ENCODE measurements at places on chromosomes 6 and 20.

DNA sequence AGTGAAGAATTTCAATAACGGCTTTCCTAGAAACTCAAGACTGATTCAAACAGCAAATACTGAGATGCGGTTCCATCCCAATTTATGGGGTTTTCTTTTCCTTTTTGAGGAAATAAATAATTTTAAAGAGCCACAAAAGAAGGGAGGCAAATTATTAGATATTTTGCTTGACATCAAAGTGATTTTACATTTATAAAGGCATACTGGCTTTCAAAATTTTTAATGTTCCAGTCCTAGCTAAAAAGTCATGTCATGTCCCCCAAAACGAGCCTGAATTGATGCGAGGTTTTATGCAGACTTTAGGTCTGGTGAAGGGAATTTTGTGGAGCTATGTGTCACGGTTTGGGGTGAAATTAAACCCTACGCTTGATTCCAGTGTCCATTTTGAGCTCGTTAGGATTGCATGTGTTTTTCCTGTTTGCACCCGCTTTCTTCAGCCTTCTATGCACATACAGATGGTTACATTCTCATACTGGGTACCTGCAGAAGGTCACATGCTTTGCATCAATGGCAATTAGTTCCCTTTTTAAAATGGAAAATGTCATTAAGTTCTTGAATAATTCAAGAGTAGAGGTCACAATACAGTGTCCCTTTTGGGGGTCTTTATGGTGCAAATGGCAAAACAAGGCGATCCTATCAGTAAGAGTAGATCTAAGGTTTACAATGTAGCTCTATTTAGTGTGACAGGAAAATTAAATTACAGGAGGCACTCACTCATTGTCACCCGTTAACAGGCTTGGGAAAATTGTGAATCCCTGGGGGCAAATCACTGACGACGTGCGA is 17.3 kb downstream of the FOXA2 start:
- no peak for DNase-seq

- no peak for DNase-seq
Observed at GRCh38 chr6:137724018-137724403, 143.0 kb upstream of the TNFAIP3 start.

GRCh38 chr20:9441948-9442347 is 72.4 kb upstream of the LAMP5 start:
- DNase-seq: no peak

- no peak for DNase-seq
Observed at GRCh38 chr6:170006900-170007467, 255.6 kb downstream of the ERMARD start.
